ENCODE measurements at places on chromosomes 13 and 19.

- DNase-seq, result no peak
Observed at GRCh38 chr13:52849291-52850071, 1.0 kb upstream of the PCDH8 start.

DNA sequence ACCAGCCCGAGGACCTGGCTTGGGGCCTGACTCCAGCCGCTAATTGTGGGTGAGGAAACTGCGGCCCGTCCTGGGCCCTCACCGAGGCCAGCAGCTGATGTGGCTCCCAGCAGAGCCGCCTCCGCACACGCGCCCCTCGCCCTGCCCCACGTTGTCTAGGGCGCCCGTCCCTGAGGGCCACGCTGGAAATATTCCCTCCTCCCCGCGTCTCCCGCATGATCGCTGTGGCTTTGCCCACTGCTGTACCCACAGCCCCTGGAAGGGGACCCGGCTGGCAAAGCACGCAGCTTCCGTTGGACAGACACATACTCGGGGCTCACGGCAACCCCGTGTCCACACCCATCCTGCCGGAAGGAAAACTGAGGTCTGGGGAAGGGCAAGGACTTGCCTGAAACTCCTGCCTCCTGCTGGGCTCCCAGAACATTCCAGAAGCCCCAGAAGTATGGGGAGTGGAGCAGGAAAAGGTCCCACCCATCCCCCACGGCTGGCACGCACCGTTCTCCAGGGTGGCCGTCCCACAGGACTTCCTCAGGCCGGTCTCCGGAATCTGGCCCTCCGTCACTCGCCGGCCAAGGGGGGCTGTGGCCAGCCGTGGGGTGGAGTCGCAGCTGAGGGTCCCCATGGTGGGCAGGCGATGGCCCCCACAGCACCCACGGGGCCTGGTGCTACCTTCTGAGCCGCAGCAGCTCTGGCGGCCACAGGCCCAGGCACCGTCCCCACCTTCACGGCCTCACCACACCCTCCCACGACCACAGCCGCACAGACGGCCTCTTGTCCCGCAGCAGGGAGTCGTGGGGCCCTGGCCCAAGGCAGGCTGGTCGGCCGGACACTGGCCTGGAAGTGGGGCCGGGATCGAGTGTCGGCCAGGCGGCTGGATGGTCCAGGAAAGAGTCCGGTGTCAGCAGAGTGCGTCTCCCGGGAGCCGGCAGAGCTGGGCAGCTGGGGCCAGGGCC lies 13.6 kb upstream of the SHC2 start:
- no peak for DNase-seq

DNA sequence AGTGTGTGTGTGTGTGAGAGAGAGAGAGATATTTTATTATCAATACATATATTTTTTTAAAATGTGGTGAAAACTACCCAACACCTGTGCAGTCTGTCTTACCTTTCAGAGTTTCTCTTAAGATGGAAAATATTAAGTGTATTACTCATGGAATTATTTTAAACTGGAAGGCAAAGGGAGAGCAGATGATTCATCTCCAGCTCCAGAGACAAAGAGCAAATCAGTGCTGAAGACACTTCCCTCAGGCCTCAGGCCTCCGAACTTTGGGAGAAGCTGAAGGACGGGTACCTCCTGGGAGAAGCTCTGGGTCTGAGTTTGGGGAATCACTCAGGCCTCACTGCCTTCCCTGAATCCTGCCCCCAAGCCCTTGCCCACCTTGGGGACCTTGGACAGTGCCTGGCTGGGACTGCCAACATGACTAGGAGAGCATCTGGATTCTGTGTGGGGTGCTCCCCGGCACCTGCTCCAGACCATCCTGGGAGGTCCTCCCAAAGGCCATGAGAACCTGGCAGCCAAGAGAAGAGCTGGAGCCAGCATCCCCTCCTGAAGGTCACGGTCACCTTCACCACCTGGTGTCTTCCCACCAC lies 170.4 kb upstream of the UBL3 start:
- no peak for DNase-seq

- no peak for DNase-seq
Observed at GRCh38 chr13:26423629-26424028, 133.9 kb upstream of the WASF3 start.

- no peak for DNase-seq
Observed at GRCh38 chr13:22014469-22014868, 343.6 kb downstream of the FGF9 start.

GRCh38 chr19:1167687-1168571 lies 6.1 kb downstream of the SBNO2 start:
- DNase-seq, result no peak

DNA sequence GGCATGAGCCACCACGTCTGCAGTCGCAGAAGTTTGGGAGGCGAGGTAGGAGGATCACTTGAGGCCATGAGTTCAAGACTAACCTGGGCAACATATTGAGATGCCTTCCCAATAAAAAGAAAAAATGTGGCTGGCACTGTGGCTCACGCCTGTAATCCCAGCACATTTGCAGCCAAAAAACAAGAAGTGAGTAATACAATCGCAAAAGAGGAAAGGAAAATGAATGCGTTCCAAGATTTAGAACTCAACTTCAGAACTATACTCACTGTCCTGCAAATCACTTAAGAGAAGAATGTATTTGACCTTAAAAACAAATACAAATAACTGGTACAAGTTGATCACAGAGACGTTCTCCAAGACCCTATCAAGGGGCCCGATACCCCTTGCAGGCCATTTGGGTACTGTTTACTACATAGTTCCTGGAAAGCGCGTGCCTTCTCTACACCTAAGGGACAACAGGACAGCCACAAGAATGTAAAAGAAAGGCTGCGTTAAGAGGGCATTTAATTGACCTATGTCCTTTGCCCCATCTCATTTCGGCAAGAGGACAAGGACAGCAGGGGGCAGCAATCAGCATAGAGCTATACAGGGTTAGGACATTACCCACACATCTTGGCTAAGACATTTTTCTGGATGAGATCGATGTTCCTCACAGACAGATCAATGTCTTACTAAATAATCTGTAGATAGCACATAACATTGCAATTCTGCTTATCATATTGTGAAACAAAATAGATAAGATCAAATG lies 41.3 kb downstream of the FLT3 start:
- no peak for DNase-seq

- no peak for DNase-seq
Observed at GRCh38 chr19:16002406-16003384, 53.9 kb downstream of the OR10H4 start.

- no peak for DNase-seq
Observed at GRCh38 chr13:112619730-112620631, 32.0 kb upstream of the TUBGCP3 start.

GRCh38 chr13:60170414-60170813 lies 6.7 kb upstream of the DIAPH3 start:
- DNase-seq, result no peak

DNA sequence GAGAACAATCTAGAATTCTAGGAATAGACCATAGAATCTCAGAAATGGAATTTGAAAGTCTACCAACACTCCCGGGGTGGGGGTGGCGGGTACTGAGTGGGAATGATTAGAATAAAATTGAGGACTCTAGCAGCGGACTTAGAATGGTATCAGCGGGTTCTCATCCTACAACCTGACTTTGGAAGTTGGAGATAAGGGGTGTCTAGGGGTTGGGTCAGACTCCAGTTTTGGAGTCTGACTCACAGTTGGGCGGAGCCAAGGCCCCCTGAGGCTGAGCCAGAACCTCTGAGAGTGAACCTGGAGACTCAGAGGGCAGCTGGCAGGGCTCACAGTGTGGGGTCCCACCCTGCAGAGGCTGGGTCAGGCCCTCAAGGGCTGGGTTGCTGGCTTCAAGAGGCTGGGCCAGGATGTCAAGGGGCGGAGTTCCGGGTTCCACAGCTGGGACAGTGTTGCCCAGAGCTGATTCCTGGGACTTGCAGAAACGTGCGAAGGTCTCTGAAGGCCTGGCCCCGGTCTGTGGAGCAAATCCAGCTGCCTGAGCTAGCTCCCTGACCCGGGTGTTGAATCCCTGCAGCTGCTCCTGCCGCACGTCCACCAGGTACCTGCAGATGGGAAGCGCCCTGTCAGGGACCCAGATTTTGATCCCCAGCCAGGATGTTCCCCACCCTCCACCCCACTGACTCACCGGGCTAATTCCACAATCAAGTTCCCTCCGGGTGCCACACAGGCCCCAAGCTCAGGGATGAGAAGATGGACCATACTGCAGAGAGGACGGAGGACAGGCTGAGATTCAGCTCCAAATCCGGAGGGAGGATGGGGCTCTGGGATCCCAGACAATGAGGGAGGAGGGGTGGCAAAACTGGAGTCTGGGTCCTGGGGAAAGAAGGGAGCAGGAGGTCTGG lies 1.6 kb upstream of the TNNI3 start:
- DNase-seq, result no peak

GRCh38 chr13:40379196-40379595 lies 287.2 kb downstream of the FOXO1 start:
- DNase-seq, result no peak

GRCh38 chr13:34017231-34017630 lies 199.3 kb downstream of the RFC3 start:
- no peak for DNase-seq

GRCh38 chr19:45087531-45087930 lies 5.4 kb upstream of the PPP1R37 start:
- no peak for DNase-seq

- DNase-seq, result no peak
Observed at GRCh38 chr13:97130190-97130589, 91.9 kb upstream of the MBNL2 start.

DNA sequence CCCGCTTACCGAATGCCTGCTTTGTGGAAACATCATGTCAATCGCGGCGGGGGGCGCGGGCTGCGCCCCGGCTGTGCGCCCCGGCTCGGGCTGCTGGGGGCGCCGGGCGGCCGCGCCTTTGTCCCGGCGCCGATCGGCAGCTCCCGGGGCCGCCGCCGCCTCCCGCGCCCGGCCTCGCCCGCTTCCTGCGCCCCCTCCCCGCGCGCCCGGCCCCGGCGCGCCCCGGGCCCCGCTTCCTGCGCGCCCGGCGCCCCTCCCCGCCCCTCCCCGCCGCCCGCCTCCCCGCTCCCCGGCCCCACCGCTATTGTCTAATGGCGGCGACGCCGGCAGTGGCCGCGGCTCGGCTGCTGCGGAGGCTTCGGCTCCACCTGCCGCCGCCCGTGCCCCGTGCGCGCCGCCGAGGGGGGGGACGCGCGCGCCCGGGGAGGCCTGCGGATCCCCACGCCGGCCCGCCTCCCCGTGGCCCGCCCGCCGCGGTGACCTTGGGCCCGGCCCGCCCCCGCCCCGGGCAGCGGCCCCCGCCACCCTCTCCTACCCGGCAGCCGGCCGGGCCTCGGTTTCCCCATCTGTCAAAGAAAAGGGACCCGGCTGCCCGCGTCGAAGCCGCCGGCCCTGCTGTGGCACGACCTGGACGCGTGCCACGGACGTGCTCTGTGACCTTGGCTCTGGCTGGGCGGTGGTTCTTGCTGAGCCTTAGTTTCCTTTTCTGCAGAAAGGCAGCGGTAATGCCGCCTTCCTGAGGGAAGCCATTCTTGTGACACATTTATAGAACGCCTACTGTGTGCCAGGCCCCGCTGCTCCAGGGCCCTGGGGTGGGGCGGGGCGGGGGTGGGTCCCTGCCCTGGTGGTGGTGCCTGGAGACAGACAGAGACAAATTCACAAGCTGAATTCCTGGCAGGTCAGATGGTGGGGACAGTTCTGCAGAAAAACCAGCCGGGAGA lies at the start of gene TLE5:
TLE5 (minus strand) TSS at position 331 of the 941 bp plus-strand sequence; CDS start at position 36, 295 bp downstream.
- DNase-seq, result no peak

DNA sequence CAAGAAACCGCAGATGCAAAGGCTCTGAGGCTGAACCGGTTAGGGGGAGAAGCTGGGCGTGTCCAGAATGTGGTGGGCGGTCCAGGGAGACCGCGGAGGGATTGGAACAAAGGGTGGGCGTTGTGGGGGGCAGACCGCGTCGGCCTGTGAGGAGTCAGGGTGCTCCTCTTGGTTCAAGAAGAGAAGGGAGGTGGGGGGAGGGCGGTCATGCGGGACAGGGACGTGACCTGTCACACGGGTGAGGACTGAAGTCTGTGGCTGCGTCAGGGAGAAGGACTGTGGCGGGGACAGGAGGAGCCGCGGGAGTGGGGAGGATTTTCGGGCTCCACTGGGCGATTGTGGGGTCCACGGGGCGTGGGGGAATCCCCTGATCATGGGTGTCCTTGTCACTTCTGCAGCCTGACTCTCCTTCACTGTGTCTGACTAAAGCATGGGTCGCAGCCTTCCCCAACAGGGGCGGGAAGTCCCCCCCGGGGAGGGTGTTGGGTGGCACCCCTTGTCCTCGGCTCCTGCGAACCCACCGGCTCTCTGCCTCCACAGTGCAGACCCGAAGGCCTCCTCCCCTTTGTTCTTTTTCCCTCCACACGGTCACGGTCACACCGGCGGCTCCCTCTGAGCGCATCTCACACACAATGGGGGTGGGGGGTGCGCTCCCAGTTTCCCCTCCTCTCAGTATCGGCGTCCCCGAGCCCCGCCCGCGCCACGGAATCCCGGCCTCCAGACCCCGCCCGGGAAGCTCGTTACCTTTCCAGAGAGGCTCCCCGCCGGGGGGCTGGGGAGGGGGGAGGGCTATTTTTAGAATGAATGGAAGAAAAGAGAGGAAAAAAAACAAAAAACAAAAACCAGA lies 16.4 kb upstream of the KCNN1 start:
- DNase-seq, result peak; percentile 19

DNA sequence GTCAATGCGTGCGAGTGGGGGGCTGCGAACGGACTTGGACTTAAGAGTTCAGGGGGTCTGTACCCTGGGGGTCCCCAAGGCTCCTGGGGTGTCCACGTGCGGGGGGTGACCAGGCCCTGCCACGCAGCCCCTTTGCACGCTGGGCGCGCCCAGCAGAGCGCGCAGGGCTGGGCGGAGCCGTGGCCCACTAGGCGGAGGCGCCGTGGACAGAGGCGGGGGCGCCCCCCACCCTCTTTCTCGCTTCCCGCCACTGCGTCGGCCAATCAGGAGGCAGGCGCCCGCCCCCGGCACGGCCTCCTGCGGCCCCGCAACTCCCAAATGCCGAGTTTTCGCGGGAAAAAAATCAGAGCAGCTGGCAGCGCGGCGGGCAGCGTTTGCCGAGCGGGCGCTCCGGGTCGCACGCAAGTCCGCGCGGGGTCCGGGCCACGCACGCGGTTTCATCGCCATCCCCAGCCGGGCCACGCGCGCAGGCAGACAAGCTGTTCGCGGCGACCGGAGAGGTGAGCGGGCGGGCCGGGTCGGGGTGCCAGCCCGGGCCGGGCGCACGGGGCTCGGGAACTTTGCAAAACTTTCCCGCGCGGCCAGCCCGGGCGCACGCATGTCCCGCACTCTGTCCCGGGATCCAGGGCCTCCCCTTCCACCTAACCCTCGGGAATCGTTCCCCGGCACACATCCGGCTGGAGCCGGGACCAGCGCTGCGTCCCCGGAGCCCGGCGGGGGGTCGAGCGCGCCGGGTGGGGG lies at the start of gene UHRF1:
UHRF1 (plus strand) TSS at position 346 of the 741 bp plus-strand sequence. CDS start 1,385 bp downstream, outside the sequence.
- DNase-seq, result no peak

GRCh38 chr13:100511466-100511865 lies 77.1 kb downstream of the GGACT start:
- no peak for DNase-seq

GRCh38 chr13:80475718-80476117 lies 134.8 kb upstream of the SPRY2 start:
- DNase-seq, result no peak

GRCh38 chr13:48505012-48505411 lies 27.9 kb downstream of the RCBTB2 start:
- DNase-seq, result no peak

Measured in stimulated activated CD8-positive, alpha-beta memory T cell treated with anti-CD3 and anti-CD28 coated beads, Interleukin-4, amount 100 ng/mL, for 1 hour (primary cell).